ENCODE measurements at places on chromosomes 4 and X. TPM values are rescaled to one million over a fixed set of nuclear protein-coding genes. Genes with fewer than 3 reads are reported as not detected.

MMAA gene
- total RNA-seq, result 18.1 TPM

MAGEA9B gene
- total RNA-seq, result not detected

FGFR3 gene
- total RNA-seq, result 0.39 TPM

OPRPN gene
- total RNA-seq, result not detected

OTC gene
- total RNA-seq, result not detected

ITGB1BP2 gene
- total RNA-seq, result 4.9 TPM

MAP3K15 gene
- total RNA-seq, result 0.18 TPM

Data from activated T-helper 1 cell treated with anti-CD3 and anti-CD28 coated beads, Interleukin-12 subunit alpha, Interleukin-12 subunit beta, Interleukin-2, Interleukin-4 antibody, amounts not matched to agents 30 ng/mL and 10 ng/mL and 1 ng/mL, durations not matched to agents 14 hours and 24 hours and 36 hours (primary cell).